ENCODE measurements at places on chromosomes 12 and 14. TPM values are rescaled to one million over a fixed set of nuclear protein-coding genes. Genes with fewer than 3 reads are reported as not detected.

SLC25A21 gene
- 3.4 TPM for total RNA-seq

TAS2R20 gene
- total RNA-seq: 0.51 TPM

MLEC gene
- total RNA-seq: 88.6 TPM

COX14 gene
- total RNA-seq: 47.1 TPM

CERS5 gene
- total RNA-seq: 38.8 TPM

LUM gene
- 80.2 TPM for total RNA-seq

IL22 gene
- total RNA-seq: not detected
